Stimulated activated CD4-positive, alpha-beta T cell treated with anti-CD3 and anti-CD28 coated beads, Interleukin-15, amount 100 ng/mL, for 1 hour (primary cell): ENCODE measurements at places on chromosomes 12 and 14.

GRCh38 chr12:104750061-104750460 is 208.0 kb downstream of the SLC41A2 start:
- no peak for DNase-seq

- no peak for DNase-seq
These were observed 264.2 kb upstream of the AMIGO2 start for GRCh38 chr12:47343684-47344567.

DNA sequence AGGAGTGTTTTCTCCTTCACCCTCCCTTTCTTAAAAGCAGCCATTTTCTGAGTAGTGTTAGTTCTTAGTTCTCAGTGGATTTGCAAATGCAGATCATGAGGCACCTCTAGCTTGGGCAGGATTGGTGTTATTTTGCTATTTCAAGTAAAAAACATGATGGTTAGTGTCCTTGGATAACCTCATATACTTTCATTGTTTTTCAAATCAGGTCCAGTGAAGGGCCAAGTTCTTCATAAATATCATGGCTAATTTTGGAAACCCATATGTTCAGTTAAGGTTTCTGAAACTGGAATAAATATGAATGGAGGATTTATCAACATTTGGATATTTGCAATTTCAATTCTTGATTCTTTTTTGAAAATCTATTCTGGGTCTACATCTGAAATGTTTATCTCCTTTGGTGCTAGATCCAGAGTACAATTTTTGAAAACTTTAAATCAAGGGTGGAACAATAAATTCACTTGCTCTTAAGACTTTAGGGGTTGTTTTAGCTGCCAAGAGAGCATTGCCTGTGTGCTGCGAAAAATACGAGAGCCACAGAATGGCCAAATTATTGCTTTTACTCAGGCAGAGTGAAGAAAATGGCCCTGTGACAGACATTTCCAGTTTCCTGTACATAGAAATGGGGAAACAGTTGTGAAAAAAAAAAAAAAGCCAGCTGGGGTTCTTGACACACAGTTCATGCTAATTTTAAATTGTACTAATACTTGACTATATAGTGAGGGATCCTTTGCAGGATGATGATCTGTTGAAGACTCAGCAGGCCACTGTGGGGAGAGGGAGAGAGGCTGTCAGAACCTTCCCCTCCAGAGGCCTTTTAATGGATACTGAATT is 104.6 kb downstream of the BICD1 start:
- no peak for DNase-seq

DNA sequence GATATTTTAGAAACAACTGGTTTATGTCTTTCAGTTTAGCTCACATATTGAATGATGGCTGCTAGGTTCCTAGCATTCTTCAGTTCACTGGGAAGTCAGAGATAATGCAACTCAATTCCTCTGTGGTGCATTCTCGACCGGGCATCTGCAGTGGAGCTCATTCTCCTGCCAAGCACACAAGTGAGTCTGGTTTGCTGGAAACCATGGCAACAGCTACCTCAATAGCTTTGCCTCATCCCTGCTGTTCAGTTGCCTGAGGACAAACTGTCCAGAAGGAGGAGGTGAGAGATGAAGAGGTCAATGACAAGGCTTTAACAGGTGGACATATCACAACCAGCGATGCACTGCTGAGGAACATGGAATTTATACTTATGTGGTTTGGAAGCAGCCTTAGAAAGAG is 816.9 kb downstream of the AACS start:
- DNase-seq: no peak
